ENCODE measurements at places on chromosomes 1 and 21. TPM values are rescaled to one million over a fixed set of nuclear protein-coding genes. Genes with fewer than 3 reads are reported as not detected.

DNA sequence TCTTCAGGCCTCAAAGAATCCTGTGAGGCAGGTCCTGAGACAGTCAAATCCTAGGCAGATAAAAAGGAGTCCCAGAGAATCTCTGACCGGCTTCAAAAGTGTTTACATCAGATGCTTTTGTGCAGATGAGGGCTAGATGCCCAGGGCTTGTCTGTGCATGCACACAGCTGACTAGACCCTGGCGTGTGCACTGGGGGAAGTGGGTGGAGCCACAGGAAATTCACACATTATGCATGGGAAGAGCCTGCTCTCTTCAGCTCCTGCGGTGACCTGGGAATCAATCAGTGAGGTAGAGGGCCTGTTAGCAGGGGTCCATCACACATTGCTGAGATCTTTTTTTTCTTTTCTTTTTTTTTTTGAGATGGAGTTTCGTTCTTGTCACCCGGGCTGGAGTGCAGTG, 36.6 kb upstream of the NHLH2 start:
- peak; percentile 1 for DNase-seq

GRCh38 chr1:226444901-226445300, 37.0 kb upstream of the PARP1 start:
- DNase-seq, result no peak

GRCh38 chr1:173269490-173270230, 62.5 kb upstream of the TNFSF4 start:
- no peak for DNase-seq

GRCh38 chr21:33959680-33960079, 44.1 kb upstream of the ATP5PO start:
- no peak for DNase-seq

GRCh38 chr1:150875197-150876118, 941 bp downstream of the ARNT start:
- no peak for DNase-seq

- DNase-seq, result no peak
These were observed 4.2 kb downstream of the MPZL1 start for GRCh38 chr1:167726008-167726407.

GRCh38 chr1:203085528-203086406, at the start of gene MYOG:
Gene MYOG, minus strand, starts transcription at chr1:203086012. Its CDS starts 51 bp downstream, at chr1:203085961.
- no peak for DNase-seq

GRCh38 chr1:55402671-55403464, 187.7 kb upstream of the USP24 start:
- no peak for DNase-seq

DNA sequence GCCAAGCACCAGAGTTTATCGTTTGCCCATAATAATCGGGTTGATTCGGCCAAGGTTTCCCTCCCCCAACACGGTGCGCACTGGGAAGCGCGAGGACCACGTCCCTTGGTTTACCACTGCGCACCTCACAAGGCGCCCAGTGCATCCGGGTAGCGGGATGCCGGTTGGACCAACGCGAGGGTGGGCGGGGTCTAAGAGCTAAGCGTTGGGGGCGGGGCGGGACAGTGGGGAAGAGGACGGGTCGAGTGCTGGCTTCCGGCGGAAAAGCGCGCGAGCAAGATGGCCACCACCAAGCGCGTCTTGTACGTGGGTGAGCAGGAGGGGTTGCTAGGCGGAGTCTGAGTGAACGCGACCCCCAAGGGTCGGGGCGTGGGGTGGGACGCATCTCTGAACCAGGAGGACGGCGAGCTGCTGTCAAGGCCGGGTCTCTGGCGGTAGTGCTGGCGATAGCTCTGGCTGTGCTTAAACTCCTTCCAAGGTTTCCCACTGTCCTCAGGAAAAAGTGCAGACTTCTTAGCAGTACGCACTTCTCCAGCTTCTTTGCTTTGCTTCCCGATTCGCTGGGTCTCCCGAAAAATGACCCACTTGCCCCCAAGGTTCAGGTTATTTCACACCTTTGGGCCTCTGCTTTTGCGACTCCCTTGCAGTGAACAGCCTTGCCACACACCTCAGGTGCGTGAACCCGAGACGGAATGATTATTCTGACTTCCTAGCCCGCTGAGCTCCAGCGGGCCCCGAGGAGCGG, at the start of gene PPIE:
Gene PPIE, plus strand, starts transcription at position 261 of the 745 bp plus-strand sequence. Its CDS starts 19 bp downstream, at position 280.
- peak; percentile 74 for DNase-seq

- no peak for DNase-seq
These were observed 27.6 kb downstream of the FCRL3 start for GRCh38 chr1:157673008-157673407.

- DNase-seq, result peak; percentile 50
These were observed 68.1 kb downstream of the RPS6KA1 start for GRCh38 chr1:26597629-26598039.

DNA sequence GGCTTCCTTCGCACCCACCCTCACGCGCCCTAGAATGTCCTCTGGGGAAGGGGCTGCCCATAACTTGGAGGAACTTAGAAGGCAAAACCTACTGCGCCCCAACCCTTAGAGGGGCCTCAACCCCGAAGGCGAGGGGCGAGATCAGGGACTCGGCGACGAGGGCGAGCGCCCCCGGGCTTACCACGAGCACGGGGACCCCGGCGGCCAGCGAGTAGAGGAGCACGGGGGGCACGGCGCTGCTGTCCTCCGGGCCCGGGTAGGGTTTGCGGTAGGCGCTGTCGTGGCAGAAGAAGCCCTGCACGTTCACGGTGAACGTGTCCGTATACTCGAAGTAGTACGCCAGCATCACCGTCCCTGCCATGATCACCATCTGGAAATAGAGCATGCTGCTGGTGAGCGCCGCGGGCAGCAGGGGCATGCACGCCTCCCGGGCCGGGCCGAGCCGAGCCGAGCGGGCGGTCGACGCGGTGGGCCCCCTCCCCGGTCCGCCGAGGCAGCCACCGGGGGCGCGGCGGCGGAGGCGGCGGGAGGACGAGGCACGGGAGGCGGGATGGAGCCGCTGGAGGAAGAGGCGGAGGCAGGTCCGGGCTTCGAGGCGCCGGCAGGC, 304 bp downstream of the PLPPR5 start:
- DNase-seq, result no peak

GRCh38 chr1:246959944-246960693, 28.4 kb upstream of the AHCTF1 start:
- DNase-seq, result peak; percentile 74

GRCh38 chr1:27332536-27333281, 9.1 kb upstream of the SYTL1 start:
- peak; percentile 49 for DNase-seq

DNA sequence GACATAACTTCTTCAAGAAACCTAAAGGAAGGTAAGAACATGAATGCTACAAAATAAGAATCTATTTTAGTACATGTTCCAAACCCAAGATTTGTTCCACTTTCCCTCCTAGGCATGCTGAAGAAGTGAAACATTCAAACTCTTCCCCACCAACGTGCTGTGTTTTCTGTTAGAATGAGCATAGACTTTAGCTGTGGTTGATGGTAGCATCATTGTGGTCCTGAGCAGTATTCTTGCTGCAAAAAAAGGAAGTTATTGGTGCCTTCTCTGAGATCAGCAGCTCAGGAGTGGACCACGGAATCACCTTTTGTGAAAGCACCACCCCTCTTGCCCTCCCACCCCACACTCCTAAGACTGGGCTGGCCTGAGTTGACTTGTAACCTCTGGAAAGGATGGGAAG, 100.4 kb upstream of the POGK start:
- DNase-seq, result no peak

DNA sequence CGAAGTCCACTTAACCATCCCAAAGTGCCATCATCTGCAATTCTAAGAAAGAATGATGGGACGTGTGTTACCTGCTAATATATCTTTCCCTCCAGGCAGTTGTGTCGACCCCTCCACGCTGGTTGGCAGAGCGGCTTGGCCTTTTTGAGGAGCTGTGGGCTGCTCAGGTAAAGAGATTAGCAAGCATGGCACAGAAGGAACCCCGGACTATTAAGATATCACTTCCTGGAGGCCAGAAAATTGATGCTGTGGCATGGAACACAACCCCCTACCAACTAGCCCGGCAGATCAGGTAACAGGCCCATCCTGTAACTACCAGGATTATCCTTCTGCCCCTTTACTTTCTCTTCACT, 520 bp downstream of the TARS2 start:
- DNase-seq, result no peak

- DNase-seq, result no peak
These were observed 17.1 kb upstream of the ZBTB21 start for GRCh38 chr21:42027085-42027821.

GRCh38 chr1:238606896-238607295, 716.2 kb upstream of the ZP4 start:
- no peak for DNase-seq

GRCh38 chr1:92797297-92797696, 12.4 kb upstream of the EVI5 start:
- no peak for DNase-seq

- DNase-seq, result peak; percentile 13
These were observed 62.1 kb upstream of the PROX1 start for GRCh38 chr1:213925531-213926182.

- DNase-seq, result no peak
These were observed 55.1 kb downstream of the OVGP1 start for GRCh38 chr1:111372336-111372965.

SETDB1 gene
- 32.9 TPM for total RNA-seq

MX2 gene
- total RNA-seq, result 0.51 TPM

FAM110D gene
- total RNA-seq, result 4.1 TPM

IFI44L gene
- 0.26 TPM for total RNA-seq

AADACL4 gene
- total RNA-seq, result not detected

SHCBP1L gene
- total RNA-seq, result 0.13 TPM

ACTL8 gene
- not detected for total RNA-seq

CLCNKA gene
- total RNA-seq, result not detected

VHLL gene
- total RNA-seq, result 0.13 TPM

NPHS2 gene
- not detected for total RNA-seq

KCND3 gene
- total RNA-seq, result 0.13 TPM

RNU1-2 gene
- total RNA-seq, result under 0.01 TPM

C8B gene
- not detected for total RNA-seq

OR2G2 gene
- not detected for total RNA-seq
